Activated CD4-positive, alpha-beta T cell treated with anti-CD3 and anti-CD28 coated beads, Interleukin-2, Interleukin-6, amounts not matched to agents 100 ng/mL and 50 ng/mL, durations not matched to agents 16 hours and 8 hours (primary cell): ENCODE measurements at places on chromosomes 1 and 21.

GRCh38 chr21:36541721-36542139 is 61.8 kb upstream of the CLDN14 start:
- DNase-seq = no peak

GRCh38 chr1:225834417-225835329 is 24.7 kb downstream of the EPHX1 start:
- no peak for DNase-seq

GRCh38 chr1:3307359-3307758 is 147.1 kb upstream of the ARHGEF16 start:
- DNase-seq = no peak

DNA sequence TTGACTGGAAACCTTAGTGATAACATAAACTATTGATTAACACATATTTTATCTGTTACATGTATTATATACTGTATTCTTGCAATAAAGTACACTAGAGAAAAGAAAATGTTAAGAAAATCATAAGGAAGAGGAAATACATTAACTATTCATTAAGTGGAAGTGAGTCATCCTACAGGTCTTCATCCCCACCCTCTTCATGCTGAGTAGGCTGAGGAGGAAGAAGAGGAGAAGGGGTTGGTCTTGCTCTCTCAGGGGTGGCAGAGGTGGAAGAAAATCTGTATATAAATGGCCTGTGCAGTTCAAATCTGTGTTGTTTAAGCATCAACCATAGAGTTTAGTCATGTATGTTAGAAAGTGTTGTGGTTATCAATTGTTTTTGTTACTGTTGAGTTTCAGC is 66.1 kb upstream of the CHODL start:
- DNase-seq = no peak

GRCh38 chr21:26965907-26966581 is 844 bp downstream of the ADAMTS5 start:
- no peak for DNase-seq
